ENCODE measurements at places on chromosomes 1 and 21.

GRCh38 chr1:242055749-242056320 is 56.9 kb upstream of the MAP1LC3C start:
- DNase-seq: no peak

DNA sequence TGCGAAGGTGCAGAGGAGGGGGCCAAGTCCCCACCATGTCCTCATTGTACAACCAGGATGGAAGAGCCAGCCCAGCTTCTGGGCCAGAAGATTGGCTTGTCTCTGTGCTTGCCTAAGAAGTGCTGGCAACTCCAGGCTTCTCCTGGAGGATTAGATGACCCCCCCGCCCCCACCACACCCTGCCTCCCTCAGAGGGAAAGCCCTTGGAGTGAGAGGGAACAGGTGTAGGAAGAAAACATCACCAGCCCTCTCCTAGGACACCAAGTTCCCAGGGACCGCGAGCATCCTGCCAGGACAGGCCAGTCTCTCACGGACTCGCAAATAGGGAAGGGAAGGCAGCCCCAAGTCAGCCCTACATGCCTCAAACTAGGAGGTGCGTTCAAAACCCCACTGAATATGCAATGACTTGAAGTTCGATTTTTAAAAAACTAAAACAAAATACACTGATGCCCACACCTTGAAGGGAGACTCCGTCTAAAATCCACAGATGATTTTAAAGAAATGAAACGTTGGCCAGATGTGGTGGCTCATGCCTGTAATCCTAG is 20.7 kb upstream of the SLC25A33 start:
- DNase-seq: no peak

DNA sequence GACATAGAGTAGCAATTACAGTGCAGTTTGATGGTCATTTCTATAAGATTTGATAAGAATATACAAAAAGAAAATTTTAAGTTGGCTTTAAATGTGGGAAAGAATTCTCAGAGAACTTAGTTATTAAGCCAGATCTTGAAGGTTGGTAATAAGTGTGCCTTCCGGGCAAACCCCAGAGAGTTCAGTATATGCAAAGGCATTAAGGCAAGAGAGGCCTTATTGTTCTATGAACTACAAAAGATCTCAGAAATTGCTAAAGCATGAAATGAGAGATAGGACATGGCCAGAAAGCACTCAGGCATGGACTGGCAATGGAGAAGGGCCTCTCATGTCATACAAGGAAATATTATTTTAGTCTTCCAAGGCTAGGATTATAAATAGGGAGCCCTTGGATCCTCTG is 390.2 kb upstream of the C1orf87 start:
- DNase-seq: no peak

DNA sequence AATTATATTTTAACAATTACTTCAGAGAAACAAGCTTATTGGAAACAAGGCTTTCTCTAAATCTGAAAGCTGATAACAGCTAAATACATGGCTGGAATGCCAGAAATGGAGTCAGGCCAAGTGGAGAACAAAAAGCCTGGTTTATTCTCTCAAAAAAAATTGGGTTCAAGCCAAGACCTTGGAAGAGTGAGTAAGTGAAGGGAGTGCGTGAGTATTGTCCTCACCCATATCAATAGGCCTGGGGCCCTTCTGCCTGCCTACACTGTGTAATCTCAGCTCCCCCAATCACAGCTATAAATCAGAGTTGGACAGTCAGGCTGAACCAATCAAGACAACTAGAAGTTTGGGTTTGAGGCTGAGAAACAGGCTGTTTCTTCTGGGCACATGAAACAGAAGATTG is 7.4 kb downstream of the KYAT3 start:
- no peak for DNase-seq

DNA sequence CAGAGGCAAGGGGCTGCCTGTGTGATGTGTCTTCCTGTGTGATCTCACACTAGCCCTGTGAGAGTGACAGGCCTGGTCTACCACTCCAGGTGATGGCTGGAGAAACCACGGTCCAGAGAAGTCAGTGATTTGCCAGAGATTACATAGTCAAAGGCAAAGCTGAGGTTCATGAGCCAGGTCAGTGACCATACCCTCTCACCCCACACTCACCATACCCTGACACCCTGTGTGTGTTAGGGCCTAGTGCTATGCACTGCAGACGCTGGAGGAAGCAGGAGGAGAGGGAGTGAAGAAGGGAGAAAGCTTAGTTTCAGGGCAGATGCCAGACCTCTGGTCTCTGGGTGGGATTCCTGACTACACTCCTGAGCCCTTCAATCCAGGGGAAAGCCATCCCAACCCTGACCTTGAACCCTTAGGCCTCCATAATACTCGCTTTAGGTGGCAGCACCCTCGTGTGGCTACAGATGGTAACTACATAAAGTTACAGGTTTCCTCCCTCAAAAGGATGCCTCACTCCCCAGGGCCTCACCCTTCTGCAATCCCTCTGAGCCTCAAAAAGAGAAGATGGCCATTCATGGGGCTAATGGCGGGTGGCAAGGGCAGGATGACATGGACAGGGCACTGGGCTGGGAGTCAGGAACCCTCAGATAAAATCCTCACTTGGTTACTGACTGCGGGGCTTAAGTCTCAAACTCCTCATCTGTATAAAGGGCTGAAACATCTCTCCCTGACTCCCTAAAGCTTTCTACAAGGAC is 20.8 kb upstream of the SDC3 start:
- no peak for DNase-seq

DNA sequence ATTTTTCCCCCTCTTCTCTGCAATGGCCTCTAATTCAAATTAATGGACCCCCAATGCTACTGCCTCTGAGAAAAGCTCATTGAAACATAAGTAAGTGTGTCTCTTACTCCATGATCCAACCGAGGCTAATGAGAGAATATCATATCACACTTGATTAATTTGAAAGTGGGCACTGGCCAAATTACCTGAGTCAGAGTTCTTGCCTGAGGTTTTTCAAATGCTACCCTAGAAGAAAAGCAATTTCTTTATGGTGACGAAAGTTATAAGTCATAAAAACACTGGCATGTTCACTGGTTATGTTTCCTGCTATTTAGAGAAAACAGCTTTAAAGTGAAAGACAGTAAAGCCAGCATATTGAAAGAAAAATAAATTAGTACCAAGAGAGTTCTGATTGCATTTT is 368.8 kb upstream of the TMPRSS15 start:
- no peak for DNase-seq

DNA sequence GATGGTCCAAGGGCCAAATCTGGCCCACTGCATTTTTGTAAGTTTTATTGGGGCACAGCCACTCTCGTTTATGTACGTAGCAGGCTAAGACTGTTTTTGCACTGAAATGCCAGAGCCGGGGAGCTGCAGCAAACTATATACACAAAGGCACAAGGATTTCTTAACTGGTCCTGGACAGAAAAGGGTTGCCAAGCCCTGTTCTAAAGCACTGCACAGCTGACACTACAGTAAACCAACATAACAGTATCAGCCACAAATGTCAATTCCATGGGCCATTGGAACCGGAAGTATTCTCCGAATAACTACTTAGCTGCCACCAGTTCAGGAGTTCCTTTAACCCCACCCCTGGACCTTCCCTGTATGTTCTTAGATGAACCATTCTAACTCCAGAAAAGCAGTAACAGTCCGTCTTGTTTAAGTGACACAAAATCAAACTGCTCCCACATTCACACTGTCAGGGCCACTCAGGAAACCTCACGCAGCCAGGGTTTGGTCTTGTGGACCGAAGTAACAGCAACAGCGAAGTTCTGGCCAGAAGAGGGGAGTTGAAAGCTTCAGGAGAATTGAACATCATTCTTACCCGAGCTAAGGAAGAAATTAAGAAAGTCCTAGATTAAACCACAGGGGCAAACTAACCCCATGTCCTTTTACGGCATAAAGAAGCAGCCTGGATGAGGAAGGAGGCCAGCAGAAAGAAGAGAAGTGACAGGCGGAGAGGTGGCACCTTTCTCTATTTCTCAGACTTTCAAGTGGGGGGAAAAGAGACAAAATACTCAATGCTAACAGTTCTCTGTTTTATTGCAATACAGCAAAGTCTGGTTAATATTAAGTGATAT is 49.2 kb downstream of the COQ8A start:
- DNase-seq: no peak

GRCh38 chr1:202998836-202999750 is 8.1 kb upstream of the TMEM183A start:
- peak; percentile 40 for DNase-seq

- no peak for DNase-seq
Measured at GRCh38 chr1:58687516-58687915, 12.3 kb downstream of the MYSM1 start.

GRCh38 chr1:14320518-14320917 is 278.0 kb upstream of the KAZN start:
- DNase-seq: no peak

- DNase-seq: no peak
Measured at GRCh38 chr1:33310702-33311101, 10.2 kb downstream of the A3GALT2 start.

- DNase-seq: no peak
Measured at GRCh38 chr1:193457676-193458075, 271.3 kb upstream of the B3GALT2 start.

- no peak for DNase-seq
Measured at GRCh38 chr21:14916676-14917141, 148.1 kb downstream of the NRIP1 start.

DNA sequence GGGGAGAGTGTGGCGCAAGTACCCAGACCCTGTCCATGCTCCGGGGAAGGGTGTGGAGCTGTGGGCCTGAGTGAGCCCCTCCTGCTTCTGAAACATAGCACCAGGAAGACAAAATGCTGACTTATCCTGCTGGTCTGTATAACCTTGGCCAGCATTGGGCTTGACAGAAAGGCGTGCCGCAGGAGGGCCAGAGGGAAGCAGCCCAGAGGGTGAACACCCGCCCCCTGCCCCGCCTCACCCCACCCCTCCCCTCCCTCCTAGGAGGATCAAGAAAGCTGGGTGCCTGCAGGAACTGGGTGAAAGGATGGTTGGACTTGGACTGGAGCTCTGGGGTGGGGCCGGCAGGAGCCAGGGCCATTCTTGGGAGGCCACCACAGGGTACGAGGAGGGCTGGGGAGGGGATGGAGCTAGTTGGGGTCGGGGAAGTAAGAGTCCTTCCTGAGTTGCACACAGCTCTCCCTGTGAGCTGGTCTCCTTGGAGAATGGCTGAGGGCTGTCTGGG is 27.1 kb downstream of the PTPRF start:
- no peak for DNase-seq

GRCh38 chr1:236207121-236207520 is 64.8 kb downstream of the GPR137B start:
- no peak for DNase-seq

DNA sequence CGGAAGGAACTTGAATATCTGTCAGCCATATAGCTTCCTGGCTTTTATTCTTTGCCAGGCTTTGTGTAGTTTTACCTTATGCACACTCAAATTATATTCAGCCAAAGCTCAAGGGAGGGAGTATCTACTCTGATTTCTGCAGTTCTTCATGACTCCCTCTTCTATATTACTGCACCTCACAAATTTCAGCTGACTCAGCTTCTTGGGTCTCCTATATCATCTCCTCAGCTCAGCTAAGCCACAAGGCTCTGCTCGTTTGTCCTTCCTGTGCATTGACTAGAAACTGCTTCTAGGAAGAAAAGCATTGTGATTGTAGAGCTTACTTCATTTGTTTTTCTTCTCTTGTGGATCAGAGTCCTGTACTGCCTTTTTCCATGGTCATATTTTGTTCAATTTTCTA is 37.4 kb downstream of the BTBD8 start:
- DNase-seq: no peak

- no peak for DNase-seq
Measured at GRCh38 chr1:238779716-238780115, 606.7 kb upstream of the CHRM3 start.

GRCh38 chr1:19044975-19045831 is 88.7 kb upstream of the IFFO2 start:
- no peak for DNase-seq

- no peak for DNase-seq
Measured at GRCh38 chr1:225441314-225442122, 13.7 kb upstream of the LBR start.

DNA sequence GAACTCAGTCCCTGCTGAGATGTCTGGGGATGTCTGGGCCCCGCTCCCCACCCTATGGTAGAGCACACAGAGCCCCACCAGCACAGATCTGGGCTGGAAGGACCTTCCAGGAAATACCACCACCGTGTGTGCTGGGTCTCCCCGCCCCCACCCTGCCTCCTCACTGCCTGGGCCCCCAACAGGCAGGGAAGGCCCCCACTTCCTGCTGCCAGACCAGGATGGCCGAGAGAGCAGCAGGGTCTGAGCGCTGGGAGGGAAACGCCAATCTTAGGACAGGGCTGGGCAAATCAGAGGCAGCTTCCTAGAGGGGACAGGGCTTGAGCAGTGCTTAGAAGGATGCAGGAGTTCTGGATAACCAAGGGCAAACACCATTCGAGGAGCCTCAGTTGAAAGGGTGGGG is 11.9 kb downstream of the ADGRB2 start:
- DNase-seq: no peak

DNA sequence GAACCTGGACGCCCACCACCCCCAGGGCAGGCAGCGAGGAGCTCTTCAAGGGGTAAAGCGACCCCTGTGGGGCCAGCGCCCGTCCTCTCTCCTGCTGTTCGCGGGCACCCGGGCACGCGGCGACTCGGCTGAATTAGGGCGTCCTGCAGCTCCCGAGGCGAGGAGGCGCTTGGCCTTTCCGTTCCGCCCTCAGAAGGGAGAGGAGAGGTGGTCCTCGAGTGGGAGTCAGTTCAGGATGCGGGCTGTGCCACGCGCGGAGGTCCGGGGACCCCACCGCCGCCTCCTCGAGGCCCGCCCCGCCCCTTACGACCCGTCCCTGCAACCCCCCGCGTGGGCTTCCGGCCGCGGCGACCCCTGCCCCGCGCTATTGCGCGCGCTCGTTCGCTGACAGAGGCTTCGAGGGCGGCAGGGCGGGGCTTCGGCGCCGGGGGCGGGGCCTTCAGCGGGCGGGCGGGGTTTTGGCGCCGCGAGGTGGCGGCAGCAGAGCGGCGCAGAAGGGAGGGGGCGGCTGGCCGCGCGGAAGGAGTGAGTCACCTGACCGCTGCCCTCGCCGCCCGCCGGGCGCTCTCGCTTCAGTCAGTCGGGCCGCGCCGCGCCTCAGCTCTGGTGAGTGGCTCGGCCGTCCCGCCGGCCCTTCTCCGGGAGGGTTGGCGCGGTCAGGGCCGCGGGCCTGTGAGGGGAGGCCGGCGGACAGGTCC is at the start of gene BACH1:
Gene BACH1 (plus strand): TSS at position 575 of the 698 bp plus-strand sequence. CDS start 22,359 bp downstream, outside the sequence.
- peak; percentile 83 for DNase-seq

DNA sequence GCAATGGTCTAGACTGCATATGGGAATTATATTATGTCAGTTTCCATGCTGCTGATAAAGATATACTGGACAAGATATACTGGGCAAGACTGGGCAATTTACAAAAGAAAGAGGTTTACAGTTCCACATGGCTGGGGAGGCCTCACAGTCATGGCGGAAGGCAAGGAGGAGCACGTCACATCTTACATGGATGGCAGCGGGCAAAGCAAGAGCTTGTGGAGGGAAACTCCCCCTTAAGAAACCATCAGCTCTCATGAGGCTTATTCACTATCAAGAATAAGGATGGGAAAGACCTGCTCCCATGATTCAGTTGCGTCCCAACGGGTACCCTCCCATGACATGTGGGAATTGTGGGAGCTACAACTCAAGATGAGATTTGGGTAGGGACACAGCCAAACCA is 21.2 kb downstream of the CCT8 start:
- no peak for DNase-seq
